Muscle of leg (tissue), 16 donors: ENCODE measurements at places on chromosomes 5 and 9.
A peak's percentile ranks its signal among the peaks of the same experiment; 100 is the strongest.

- DNase-seq, result peak; percentile 81
Observed at GRCh38 chr5:163504079-163504931, 1.1 kb upstream of the MAT2B start.

DNA sequence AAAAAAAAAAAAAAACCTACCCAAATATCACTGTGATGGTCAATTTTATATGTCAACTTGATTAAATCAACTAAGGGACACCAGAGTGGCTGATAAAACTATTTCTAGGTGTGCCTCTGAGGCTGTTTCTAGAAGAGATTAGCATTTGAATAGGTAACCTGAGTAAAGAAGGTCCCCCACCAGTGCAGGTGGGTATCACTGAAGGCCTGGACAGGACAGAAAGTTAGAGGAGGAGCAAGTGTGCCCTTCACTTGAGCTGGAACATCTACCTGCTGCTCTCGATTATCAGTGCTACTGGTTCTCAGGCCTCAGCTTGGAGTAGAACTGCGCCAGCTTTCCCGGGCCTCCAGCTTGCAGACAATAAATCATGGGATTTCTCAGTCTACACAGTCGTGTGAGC is 88.7 kb downstream of the TLE1 start:
- DNase-seq, result no peak

DNA sequence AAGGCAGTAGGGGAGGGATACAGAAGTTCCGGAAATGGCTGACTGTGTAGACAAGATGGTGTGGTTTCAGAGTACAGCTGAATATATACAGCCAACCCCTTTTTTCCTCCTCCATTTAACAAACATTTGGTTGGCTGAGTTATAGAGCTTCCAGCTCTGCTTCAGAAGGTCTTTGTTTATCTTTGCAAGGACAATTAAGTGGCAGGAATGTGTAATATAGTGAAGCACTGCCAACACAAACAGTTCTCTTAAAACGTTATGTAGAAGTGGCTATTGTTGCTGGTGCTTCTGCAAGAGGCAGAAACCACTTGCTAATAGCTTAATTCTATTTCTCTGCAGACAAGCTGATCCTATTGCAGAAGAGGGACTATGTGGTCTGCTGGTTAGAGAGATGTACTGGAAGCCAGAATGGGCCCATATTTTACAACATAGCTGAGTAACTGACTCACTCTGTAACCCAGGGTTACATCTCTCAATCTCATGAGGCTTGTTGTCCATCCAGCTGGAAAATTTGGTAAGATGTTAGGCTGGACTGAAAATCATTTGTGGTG is 62.7 kb upstream of the OSMR start:
- DNase-seq, result peak; percentile 89

DNA sequence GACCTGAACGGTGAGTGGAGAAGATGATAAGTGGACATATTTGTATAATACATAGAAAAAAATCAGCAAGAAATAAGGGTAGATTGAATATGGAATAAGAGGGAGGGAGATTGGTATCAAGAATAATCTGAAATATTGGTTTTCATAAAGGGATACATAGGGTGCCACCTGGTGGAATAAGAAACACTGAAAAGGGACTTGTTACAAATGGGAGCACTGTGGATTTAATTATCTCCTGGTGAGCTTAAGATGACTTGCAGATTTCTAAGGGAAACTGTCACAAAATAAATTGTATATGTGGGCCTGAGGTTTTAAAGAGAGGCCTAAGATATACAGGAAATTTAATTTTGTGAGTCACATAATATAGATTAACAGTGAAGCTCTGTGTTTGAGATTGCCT is 1403.5 kb upstream of the CDH18 start:
- DNase-seq, result peak; percentile 25

GRCh38 chr9:137837345-137838278 is 40.0 kb upstream of the CACNA1B start:
- DNase-seq, result no peak

DNA sequence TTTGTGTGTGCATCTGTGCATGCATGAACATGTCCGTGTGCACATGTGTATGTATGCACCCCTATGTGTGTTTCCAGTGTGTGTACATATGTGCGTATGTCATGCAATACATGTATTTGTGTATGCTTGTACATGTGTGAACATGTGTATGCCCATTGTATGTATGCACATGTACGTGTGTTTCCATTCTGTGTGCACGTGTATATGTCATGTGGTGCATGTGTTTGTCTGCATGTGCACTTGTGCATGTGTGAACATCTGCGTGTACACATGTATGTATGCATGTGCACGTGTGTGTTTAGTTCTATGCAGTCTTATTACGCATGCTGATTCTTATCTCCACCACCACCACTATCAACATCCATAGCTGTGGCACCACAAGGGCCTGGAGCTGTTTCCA is 403.5 kb upstream of the IRX4 start:
- DNase-seq, result no peak

GRCh38 chr5:136202469-136203205 is 9.7 kb upstream of the SMIM32 start:
- peak; percentile 35 for DNase-seq

- DNase-seq, result peak; percentile 26
Observed at GRCh38 chr5:3025392-3025791, 273.9 kb upstream of the IRX2 start.

DNA sequence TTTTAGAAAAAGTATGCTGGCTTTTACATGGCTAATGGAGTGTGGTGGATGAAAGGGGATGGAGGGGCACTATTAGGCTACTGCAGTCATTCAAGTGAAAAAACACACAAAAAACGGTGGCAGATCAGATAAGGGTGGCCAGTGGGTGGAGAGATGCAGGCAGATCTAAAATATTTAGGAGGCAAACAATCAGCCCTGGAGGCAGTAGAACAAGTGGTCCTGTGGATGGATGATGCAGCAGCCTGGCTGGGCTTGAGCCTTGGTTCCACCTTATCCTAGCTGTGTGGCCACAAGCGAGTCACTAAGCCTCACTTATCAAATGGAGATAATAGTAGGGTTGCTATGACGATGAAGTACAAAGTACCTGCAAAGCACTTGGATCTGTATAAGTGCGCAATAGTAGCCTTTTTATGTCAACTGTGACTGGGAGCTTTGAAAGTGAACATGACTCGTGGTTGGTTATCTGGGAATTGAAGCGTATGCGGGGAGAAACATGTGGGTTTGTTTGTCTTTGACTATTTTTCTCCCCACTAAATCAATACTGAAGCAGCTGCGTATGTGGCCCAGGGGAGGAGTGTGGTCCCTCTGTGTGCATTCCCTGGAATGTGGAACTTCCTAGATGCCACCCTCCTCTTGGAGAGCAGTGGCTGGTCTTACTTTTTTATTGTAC is 20.2 kb downstream of the NSG2 start:
- DNase-seq, result no peak

GRCh38 chr9:35489313-35490154 is at the start of gene RUSC2:
Gene RUSC2 (plus strand): TSS chr9:35490111. CDS start chr9:35546522, 56,411 bp downstream.
- DNase-seq, result peak; percentile 95
